ENCODE measurements at places on chromosomes 11 and 22.

DNA sequence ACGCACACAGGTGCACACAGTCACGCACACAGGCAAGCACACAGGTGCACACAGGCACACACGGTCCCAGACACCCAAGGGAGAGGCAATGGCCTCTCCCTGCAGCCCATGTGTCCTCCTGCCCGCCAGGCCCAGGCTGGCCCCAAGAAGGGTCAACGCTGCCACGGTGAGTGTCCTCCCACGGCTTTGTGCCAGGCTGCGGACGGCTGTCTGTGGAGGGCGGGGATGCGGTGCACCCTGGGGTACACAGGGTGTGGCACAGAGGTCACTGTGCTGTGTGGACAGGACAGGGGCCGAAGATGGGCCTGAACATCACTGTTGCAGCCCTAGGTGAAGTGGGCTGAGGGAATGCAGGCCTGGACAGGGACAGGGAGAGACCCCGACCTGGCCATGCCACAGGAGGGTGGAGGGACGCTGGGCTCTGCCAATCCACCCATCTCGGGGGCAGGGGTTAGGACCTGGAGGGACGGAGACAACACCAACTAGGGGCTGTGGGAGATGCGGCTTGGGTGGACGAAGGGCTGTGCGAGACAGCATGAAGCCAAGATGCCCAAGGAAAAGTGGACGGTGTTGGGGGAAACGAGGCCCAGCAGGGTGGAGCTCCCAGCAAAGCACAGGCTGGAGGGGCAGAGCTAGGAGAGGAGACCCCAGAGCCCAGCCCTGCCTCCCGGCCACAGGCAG, 523.8 kb downstream of the BRD1 start:
- DNase-seq, result peak; percentile 4

GRCh38 chr11:91243630-91244029, 981.0 kb upstream of the FAT3 start:
- no peak for DNase-seq

GRCh38 chr22:34001701-34002466, 81.6 kb upstream of the LARGE1 start:
- DNase-seq, result no peak

DNA sequence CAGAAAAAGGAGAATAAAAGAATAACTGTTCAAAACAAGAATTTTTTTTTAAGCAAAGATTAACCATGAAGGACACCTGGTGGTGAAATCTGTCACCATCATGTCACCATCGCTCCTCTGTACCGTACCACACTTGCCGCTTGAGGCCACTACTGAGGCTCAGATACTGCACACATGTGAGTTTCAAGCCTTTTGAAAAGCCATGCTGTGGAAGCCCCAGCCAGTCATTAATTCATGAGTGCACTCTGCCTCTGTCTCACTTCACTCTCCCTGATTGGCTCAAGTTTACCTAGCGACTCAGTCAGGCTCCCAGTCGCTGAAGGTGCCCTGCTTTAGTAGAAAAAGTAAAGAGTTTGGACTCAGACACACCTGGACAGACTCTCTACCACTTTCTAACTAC, 6.6 kb upstream of the MS4A12 start:
- no peak for DNase-seq
